ENCODE measurements at places on chromosomes 3 and 15.

- no peak for DNase-seq
These were observed 65.0 kb downstream of the MYO5A start for GRCh38 chr15:52463638-52464037.

DNA sequence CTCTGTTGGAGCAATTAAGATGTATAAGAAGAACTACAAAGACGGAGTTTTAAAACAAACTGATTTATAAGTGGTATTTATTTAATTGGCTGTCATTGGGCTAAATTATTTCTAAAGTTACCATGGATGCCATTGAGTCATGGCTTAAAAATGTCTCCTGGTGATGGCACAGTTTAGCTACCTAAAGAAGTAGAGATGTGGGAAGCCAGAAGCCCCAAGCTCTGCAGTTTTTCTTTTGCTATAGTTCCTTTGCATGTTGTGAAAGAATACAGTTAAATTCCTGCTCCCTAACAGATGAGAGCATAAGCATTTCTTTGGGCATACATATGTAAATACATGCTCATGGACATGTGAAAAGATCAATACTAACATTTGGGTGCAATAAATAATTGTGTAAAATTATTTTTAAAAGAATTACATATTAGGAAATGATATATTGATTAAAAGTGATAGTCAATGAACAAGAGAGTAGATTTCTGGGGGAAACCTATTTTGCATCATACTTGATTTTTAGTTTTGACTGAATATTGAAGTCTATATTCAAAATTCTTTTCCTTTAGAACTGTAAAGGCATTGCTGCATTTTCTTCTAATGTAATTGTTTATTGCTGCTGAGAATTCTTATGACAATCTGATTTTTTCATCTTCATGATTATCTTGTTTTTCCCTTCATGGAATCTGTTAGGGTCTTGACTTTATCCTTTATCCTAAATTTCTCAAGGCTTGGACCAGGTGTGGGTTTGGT lies 2.1 kb downstream of the OPA1 start:
- DNase-seq = no peak

GRCh38 chr3:154990543-154990942 lies 89.6 kb upstream of the MME start:
- no peak for DNase-seq

GRCh38 chr3:39251576-39251975 lies 28.3 kb downstream of the CX3CR1 start:
- no peak for DNase-seq

DNA sequence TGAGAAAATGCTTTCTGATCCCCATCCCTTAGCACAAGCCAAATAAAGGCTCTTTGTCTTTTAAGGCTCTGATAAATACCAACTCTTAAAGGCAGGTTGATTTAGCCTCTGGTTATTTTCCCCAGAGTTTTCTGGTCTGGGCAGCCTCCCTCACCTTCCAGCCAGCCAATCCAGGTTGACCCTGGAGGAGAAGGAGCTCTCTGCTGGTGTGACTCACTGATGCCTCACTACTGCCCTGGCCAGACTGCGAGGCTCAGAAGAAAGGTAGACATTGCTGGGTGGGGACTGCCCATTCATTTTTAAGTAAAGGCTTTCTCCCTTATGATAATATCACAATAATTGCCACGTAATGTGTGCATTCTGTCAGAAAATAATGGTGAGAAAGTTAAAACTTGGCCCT lies 37.1 kb downstream of the SLCO3A1 start:
- DNase-seq = no peak

DNA sequence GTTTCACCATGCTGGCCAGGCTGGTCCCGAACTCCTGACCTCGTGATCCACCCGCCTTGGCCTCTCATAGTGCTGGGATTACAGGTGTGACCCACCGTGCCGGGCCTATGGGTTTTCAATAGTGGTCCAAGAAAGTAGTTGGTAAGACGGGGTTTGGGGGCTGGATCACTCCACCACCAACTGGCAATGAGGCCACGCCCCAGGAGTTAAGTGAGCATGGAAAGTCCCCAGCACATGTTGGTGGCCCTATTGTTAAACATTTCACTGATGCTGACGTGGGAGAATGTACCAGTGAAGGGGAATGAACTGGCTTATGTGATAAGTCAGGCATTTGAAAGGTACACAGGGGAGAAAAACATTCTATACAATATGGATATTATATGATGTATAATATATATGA lies 80.4 kb downstream of the CHRD start:
- peak; percentile 14 for DNase-seq

DNA sequence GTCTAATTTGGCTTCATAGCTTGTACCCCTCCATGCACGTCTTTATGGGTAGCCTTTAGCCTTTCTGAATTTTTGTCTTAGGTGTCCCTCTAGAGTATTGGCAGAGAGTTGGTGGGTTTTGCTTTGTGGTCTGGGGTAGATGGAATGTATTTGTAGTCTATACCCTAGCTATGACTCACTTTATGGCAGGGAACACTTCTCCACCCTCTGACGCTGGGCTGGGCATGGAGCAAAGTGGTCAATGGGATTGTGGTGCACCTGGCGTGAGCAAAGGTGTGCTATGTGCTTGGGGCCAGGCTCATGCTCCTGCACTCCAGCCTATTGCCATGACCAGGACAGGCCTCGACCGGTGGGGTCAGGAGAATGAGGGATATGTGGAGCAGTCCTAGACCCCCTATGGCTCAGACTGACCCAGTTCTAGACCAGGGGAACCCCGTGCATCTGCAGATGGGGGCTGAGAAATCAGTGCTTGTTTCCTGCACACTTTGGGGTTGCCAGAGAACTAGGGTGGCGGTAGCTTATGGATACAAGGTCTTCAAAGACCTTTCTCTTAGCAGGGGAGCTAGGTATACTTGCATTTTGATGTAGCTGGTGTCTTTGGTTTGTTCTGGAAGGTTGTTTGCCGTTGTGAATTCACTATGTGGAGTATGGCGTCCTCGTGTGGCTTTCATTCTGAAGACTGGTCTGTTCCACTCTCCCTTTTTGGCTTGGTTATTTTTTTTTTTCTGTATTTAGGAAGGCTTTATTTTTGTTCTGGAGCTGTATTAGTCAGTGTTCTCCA lies 49.4 kb upstream of the RPL32 start:
- DNase-seq = no peak

DNA sequence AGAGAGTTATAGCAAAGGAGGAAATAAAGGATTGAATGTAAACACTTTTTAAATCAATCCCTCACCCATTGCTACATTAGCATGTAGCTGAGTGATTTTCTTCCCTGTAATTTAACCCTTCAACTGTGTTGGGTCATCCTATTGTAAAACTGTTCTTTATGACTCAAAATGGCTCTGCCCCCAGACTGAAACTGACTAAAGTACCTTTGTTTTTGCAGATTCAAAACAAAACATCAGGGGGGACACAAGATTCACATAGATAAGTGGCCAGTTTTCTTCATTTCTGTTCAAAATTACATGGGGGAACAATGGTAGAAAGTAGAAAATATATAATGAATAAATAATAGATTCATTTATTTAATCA lies 268.4 kb downstream of the IGSF11 start:
- no peak for DNase-seq

All from inflammatory macrophage treated with lipopolysaccharide for 1 hour (primary cell).